ENCODE measurements at places on chromosomes 5 and 9. TPM values are rescaled to one million over a fixed set of nuclear protein-coding genes. Genes with fewer than 3 reads are reported as not detected.

DNA sequence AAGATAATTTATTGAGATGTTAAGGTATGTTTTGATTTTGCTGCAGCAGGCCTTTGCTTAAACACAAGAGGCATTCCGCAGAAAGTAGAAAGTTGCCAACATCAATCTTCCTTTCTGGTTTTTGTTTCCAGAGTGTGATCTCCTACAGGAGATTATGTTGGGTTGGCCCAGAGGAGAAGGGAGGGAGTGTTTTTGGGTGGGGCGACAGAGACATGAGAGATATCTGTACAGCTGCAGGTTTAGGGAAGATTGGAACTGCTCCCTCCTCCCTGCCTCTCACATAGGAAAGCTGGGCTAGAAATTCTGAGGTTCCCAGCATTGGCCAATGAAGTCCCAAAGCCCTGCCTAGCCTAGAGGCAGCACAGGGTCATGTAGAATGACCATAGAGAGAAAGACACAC lies 211.0 kb downstream of the CEMIP2 start:
- no peak overlapping the region for H3K27ac ChIP-seq
- no peaks in the 10 kb centered on the region for H3K4me1 ChIP-seq
- H3K36me3 ChIP-seq = no peaks in the 10 kb centered on the region
- no peaks in the 10 kb centered on the region for H3K27me3 ChIP-seq

GRCh38 chr9:97647996-97648395 lies 14.4 kb downstream of the NCBP1 start:
- H3K36me3 ChIP-seq = peaks cover 42% of the 10 kb centered on the region
- H3K27me3 ChIP-seq = no peaks in the 10 kb centered on the region
- H3K4me3 ChIP-seq = no peak overlapping the region

Gene TMEM252
- not detected for polyA plus RNA-seq

Gene ROPN1L
- 0.13 TPM for polyA plus RNA-seq

- no peak overlapping the region for H3K27ac ChIP-seq
- no peak overlapping the region for H3K4me3 ChIP-seq
- H3K36me3 ChIP-seq = no peaks in the 10 kb centered on the region
- no peaks in the 10 kb centered on the region for H3K27me3 ChIP-seq
- no peaks in the 10 kb centered on the region for H3K4me1 ChIP-seq
- no peak for DNase-seq
These were observed 213.3 kb downstream of the SEMA6A start for GRCh38 chr5:116361171-116361967.

- peaks cover under 1% of the 10 kb centered on the region for H3K27me3 ChIP-seq
- H3K27ac ChIP-seq = no peak overlapping the region
- H3K4me3 ChIP-seq = no peak overlapping the region
- no peak for DNase-seq
- H3K36me3 ChIP-seq = peaks cover under 1% of the 10 kb centered on the region
These were observed 1.2 kb upstream of the PSAT1 start for GRCh38 chr9:78295731-78296130.

GRCh38 chr9:96844040-96844439 lies 10.3 kb downstream of the ZNF782 start:
- H3K27me3 ChIP-seq = no peaks in the 10 kb centered on the region
- no peak overlapping the region for H3K27ac ChIP-seq
- no peak overlapping the region for H3K4me3 ChIP-seq
- H3K4me1 ChIP-seq = no peaks in the 10 kb centered on the region
- DNase-seq = no peak
- no peaks in the 10 kb centered on the region for H3K36me3 ChIP-seq

GRCh38 chr5:144205141-144205551 lies 34.5 kb downstream of the KCTD16 start:
- no peaks in the 10 kb centered on the region for H3K36me3 ChIP-seq
- no peak overlapping the region for H3K27ac ChIP-seq
- peak; percentile 46 for DNase-seq
- peaks cover 9% of the 10 kb centered on the region for H3K4me1 ChIP-seq
- H3K27me3 ChIP-seq = no peaks in the 10 kb centered on the region
- H3K4me3 ChIP-seq = peak overlapping the region; percentile 31

Gene PCDHGA5
- 0.36 TPM for polyA plus RNA-seq
